ENCODE measurements at places on chromosomes 11 and 22.

DNA sequence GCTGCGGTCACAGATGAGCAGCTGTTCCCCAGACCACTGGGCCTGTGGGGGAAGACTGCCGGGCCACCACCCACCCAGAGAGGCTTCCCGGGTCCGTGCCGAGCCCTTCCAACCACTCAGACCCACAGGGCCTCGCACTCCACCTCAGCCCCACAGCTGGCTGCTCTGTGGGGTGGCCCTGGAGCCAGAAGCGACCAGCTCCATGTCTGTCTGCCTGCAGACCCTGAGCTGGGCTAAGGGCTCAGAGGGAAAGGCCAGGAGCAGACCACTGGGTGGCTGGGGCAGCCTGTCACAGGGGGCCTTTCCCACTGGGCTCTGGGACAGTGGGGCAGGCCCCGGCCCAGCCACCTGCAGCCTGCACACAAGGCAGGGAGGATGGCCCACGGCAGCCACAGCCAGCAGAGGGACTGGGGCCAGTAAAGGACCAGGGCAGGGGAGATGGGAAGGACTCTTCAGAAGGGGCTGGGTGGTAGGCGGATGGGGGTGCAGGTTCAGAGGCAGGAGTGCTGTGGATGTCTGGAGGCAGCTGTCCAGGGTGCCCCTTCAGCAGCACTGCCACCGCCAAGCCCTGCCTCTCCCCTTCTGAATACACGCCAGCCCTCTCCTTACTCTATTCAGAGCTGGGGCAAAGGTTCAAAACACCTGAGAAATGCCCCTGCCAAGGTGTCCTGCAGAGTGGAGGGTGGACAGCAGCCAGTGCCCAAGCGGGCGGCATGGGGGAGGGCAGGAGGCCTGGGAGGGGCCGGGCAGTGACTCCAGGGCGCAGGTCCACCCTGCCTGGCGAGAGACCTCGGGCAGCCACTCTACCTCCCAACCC lies 32.2 kb downstream of the GNB1L start:
- DNase-seq: no peak

DNA sequence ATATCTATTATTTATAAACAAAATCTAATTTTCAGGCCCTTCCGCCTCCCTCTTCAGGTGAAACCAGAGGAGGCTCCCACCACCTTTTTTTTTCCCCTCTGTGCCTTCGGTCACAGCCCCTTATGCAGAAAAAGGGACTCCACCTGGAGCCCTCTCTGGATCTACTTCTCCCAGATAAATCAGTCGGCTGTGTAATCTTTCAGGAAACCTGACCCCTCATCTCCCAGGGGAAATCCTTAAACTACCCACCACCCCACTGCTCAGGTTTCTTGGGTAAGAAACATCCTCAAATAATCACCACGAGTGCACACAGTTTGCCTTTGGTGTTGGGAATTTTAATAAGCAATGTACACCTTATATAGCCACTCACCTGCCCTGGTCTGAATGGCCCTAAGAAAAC lies 104.2 kb downstream of the NAV2 start:
- no peak for DNase-seq

DNA sequence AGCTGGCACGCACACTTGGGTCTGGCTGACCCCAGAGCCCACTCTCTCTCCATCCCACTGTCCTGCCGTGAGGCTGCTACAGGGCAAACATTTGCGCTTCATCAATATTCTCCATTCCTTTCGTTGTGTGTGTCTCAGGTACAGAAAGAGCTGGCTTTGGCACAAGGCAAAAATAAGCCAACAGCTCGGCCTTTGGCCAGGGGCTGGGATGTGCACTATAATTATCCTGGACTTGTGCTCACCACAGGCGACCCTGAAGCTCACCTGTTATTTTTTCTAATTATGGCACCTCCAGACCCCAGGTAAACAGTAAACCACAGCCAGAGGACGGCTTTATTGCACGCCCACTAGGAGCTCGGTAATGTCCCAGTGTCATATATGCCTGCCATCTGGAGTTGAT lies 10.9 kb downstream of the ZMAT5 start:
- no peak for DNase-seq

DNA sequence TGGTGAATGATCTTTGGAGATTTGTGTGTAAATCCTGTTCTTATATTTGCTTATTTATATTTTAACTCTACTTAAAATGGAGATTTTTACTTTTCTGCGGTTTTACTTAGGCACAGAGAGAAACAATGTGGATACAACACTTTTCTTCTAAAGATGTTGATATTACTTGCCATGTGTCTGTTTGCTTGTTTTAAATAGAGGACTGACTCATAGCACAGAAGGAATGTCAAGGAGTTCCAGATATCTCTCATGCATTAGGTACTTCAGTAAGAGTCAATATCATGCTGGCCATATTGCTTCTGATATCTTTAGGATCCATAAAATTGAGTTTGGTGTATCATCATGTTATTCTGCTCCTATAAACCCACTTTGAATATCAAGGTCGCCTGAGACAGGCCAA lies 395.0 kb downstream of the OPCML start:
- no peak for DNase-seq

- DNase-seq: peak; percentile 91
These were observed 209.5 kb downstream of the NTM start for GRCh38 chr11:131579932-131580387.

GRCh38 chr11:66318600-66318970 lies 1.7 kb upstream of the CD248 start:
- DNase-seq: no peak

DNA sequence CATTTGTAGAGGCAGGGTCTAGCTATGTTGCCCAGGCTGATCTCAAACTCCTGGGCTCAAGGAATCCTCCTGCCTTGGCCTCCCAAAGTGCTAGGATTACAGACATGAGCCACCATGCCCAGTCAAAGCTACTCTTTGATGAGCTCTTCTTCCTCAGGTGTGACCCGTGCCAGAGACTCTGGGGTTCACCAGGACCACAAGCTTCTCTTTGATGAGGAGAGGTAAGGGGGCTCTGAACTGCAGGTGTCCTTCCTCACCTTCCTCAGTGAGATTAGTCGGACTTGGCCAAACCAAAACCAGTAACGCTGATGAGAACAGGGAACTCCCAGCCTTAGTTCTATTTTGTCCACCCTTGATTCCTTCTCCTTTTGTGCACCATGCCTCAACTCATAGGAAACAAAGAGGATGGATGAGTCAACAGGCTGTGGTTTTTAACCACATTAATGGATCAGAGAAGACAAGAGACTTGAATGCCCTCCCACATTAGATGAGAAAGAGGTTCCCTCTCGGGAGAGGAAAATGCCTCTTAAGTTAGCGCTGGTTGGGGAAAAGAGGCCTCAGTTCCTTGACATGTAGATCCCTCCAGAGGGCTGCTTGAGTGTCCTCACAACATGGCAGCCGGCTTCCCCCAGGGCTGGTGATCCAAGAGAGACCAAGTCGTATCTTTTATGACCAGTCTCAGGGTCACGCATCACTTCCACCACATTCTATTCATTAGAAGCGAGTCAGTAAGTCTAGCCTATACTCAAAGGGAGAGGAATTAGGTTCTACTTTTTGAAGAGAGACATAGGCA lies 25.7 kb upstream of the CTR9 start:
- DNase-seq: peak; percentile 46

- DNase-seq: no peak
These were observed 295.5 kb downstream of the ETS1 start for GRCh38 chr11:128291835-128292234.

DNA sequence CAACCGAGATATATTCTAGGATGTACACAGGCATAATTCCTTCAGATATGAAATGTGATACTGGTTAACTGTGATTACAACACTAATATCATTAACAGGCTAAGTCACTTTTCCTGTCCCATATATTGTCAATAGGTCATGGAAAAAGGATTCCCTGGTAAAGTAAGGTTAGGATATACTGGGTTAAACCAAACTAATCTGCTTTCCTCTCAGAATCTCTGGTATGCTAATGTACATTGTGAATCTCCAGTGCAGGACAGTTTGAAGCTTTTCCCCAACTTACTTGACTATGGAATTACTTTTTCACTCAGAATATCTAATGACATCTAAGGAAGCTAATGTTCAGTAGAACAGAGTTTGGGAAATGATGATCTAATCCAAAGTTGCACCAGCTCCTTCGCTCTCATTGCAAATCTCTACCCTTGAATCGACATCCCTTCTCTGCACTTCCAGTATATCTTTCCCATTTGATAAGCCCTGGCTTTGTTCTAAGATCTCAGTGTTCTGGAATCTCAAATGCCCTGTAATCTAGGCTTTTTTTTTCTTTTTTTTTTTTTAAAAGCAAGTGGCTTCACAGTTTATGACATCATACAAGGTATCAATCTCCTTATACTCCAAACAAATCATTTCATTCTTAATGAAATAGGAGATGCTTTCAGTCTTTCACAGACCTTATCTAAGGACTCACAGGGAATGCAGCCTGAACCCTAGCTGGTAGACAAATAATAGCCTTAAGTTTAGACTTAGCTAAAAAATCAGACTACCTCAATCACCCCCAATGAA lies 43.8 kb downstream of the COPB1 start:
- DNase-seq: no peak

DNA sequence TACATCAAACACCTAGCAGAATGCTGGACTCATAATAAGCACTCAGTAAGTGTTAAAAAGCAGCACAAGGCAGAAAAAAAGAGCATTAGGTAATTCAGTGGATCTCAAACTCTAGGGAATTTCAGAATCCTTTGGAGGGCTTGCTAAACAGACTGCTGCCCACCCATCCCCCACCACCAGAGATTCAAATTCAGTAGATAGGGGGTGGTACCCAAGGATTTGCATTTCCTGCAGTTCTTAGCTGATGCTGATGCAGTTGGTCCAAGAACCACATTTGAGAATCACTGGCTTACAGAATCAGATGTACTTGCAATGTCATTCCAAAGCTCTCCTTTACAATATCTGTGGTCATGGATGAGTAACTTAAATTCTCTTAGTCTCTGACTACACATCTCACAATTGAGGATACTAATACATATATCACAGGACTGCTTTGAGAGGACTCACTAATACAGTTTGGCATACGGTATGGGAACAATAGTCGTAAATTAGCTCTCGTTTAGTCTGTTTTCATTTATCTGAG lies 664.5 kb downstream of the KCNA4 start:
- no peak for DNase-seq

DNA sequence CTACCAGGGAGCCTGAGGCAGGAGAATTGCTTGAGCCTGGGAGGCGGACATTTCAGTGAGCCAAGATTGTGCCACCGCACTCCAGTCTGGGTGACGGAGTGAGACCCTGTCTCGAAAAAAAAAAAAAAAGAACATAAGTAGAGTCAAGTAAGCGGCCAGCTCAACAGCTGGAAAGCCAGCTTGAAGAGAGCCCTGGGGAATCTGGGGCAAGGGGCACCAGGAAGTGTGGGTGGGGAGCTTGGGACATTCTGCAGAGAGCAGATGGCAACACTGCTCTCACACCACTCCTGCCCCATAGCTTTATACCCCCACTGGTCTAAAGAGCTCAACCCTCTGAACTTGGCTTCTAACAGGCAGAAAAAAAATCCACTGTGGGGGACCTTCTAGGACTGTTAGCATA lies 505.6 kb downstream of the BUD13 start:
- no peak for DNase-seq

DNA sequence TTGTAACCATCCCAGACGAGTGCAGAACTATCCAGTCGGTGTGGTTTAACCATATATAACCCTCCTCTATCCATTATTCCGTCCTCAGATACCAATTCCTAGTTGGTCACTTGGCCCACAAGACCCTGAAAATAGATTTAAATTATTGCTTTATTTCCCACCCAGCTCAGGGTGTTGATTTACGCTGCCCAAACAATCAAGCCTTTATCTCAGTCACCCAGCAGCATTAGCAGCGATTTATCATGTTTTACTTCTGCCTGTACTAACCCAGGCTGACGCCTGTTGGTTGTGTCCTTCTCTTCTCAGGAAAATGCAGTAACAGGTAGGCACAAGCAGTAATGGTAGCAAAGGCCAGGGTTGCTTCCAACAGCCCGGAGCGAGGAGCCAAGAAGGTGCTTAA lies 81.2 kb downstream of the DSCAML1 start:
- DNase-seq: no peak

All from fibroblast of skin of left quadriceps (primary cell).